ENCODE measurements at places on chromosomes 16 and 17.

GRCh38 chr17:51853857-51854256 lies 304.7 kb downstream of the CA10 start:
- no peak for DNase-seq

- no peak for DNase-seq
Measured at GRCh38 chr17:16342979-16343378, 10.3 kb downstream of the CENPV start.

- peak; percentile 52 for DNase-seq
Measured at GRCh38 chr17:40323391-40324381, 14.7 kb downstream of the RARA start.

GRCh38 chr16:50058091-50058771 lies 7.5 kb upstream of the HEATR3 start:
- no peak for DNase-seq

- no peak for DNase-seq
Measured at GRCh38 chr17:36183001-36183971, 6.8 kb upstream of the TBC1D3B start.
